Neuronal stem cell (in vitro differentiated cells): ENCODE measurements at places on chromosomes 1 and 21.

- H3K36me3 ChIP-seq = peaks cover 46% of the 10 kb centered on the region
- H3K4me3 ChIP-seq = no peak overlapping the region
- DNase-seq = no peak
- H3K27ac ChIP-seq = no peak overlapping the region
- H3K27me3 ChIP-seq = no peaks in the 10 kb centered on the region
Observed at GRCh38 chr1:179053486-179053885, 27.8 kb downstream of the FAM20B start.

DNA sequence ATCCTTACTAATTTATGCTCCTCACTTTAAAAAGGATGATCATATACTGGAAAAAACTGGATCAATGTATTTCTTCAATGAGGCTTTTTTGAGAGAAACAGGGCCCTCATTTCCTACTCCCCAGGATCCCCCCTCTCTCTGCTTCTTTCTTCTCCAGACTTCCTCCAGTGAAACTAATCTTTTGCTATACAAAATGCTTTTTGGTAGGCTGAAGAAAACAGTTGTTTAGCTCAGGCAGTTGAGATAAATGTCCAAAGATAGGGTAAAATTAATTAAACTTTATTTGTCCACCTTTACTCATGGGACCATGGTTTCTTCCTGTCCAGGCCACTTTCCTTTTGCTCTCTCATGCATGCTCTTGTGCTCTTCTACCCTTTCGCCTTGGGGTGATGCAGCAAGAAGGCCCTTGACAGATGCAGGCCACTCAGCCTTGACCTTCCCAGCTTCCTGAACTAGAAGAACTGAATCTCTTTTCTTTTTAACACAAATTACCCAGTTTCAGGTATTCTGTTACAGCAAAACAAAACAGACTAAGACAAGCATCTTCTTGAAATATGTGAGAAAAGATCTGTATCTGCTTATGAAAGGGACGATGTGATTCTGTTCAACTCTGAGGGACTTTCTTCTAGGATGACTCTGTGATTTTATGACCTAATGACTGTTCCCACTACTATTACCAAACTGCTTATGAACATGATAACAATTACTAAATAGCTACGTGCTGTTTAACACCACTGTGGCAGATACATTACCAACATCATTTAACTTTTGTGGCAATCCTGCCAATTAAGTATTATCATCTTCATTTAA, 63.7 kb downstream of the NVL start:
- no peak for DNase-seq
- H3K27ac ChIP-seq = no peak overlapping the region
- no peak overlapping the region for H3K4me3 ChIP-seq
- no peaks in the 10 kb centered on the region for H3K4me1 ChIP-seq
- peaks cover 79% of the 10 kb centered on the region for H3K36me3 ChIP-seq
- H3K27me3 ChIP-seq = no peaks in the 10 kb centered on the region

GRCh38 chr1:13556224-13556764, 27.3 kb upstream of the PDPN start:
- H3K36me3 ChIP-seq = no peaks in the 10 kb centered on the region
- no peaks in the 10 kb centered on the region for H3K4me1 ChIP-seq
- no peak overlapping the region for H3K27ac ChIP-seq
- H3K27me3 ChIP-seq = no peaks in the 10 kb centered on the region

DNA sequence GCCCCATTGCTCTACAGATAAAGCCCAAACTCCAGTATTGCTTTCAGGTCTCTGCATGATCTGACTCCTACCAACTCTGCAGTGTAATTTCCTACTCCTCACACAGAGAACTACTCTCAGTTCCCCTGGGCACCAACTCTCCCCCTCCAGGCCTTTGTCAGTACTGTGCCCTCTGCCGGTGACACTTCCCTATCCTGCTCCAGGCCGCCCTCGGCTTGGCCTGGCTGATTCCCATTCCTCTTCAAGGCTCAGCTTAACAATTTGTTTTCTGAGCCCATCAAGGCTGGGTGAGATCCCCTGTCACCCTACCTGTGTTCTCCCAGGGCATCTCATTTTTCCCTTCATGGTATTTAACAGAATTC, 2.6 kb downstream of the SLAMF8 start:
- no peaks in the 10 kb centered on the region for H3K36me3 ChIP-seq
- H3K27ac ChIP-seq = no peak overlapping the region
- no peak overlapping the region for H3K4me3 ChIP-seq
- DNase-seq = no peak

DNA sequence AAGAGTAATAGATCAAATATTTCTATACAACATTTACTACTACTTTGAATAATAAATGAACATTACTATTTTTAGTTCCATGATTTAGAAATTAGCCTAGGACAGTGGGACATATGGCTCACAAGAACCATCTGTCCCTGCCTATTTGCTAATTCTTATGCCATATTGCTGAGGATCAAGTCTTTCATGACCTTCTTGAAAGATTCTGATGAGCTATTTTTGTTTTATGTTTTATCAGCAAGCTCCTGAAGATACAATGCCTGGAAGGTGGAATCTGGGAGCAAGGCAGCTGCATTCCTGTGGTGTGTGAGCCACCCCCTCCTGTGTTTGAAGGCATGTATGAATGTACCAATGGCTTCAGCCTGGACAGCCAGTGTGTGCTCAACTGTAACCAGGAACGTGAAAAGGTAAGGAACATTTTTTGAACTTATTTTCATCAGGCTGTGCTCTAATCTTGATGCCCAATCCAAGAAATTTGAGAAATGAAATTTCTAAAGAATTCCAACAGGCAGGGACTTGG, 326.7 kb downstream of the PAPPA2 start:
- no peak overlapping the region for H3K27ac ChIP-seq
- no peaks in the 10 kb centered on the region for H3K27me3 ChIP-seq
- H3K4me1 ChIP-seq = peaks cover 7% of the 10 kb centered on the region

GRCh38 chr1:244789731-244790130, 45.7 kb upstream of the COX20 start:
- no peak overlapping the region for H3K27ac ChIP-seq
- H3K4me1 ChIP-seq = no peaks in the 10 kb centered on the region
- no peaks in the 10 kb centered on the region for H3K36me3 ChIP-seq
- H3K4me3 ChIP-seq = no peak overlapping the region
- peaks cover 10% of the 10 kb centered on the region for H3K27me3 ChIP-seq

DNA sequence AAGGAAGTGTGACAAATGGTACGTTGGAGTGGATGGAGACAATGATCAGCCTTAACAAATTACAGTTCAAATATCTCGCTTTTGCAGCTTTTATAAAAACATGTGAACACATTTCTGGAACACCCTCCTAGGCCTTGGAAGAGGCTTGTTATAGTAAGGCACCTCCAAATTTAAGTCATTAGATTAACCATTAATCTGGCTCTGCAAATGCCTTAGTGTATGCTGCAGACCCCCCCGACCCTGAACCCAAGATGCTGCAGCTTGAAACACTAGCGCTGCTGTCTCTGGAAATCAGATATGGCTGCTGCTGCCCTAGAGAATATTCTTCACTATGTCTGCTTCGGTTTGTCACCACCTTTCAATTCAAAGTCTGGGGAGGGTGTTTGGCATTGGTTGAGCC, 196.4 kb downstream of the MIS18A start:
- H3K36me3 ChIP-seq = no peaks in the 10 kb centered on the region
- no peaks in the 10 kb centered on the region for H3K4me1 ChIP-seq
- H3K4me3 ChIP-seq = no peak overlapping the region
- no peak for DNase-seq
- no peak overlapping the region for H3K27ac ChIP-seq

GRCh38 chr1:172719066-172719627, 60.2 kb downstream of the FASLG start:
- no peaks in the 10 kb centered on the region for H3K27me3 ChIP-seq
- no peak for DNase-seq
- H3K27ac ChIP-seq = no peak overlapping the region
- peaks cover 10% of the 10 kb centered on the region for H3K4me1 ChIP-seq
- H3K36me3 ChIP-seq = no peaks in the 10 kb centered on the region

- H3K4me3 ChIP-seq = no peak overlapping the region
- no peaks in the 10 kb centered on the region for H3K36me3 ChIP-seq
- peaks cover 29% of the 10 kb centered on the region for H3K4me1 ChIP-seq
Observed at GRCh38 chr1:24109686-24110475, 2.1 kb downstream of the MYOM3 start.

DNA sequence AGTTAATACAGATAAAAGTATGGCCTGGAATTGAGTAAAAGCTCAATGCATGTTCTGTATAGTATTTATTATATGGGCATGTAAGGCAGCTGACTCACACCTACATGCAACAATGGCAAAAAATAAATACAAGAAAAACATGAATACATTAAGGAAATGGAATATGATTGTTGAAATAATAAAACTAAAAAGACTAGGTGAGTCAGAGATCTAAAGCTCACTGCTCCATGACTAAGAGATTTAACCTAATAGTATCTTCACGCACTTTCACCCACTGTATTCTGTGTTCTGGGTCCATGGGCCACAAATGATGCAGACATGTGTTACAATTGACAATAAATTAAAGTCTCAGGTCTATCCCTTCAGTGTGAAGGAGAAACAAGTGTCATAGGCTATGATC, 607.0 kb downstream of the AGBL4 start:
- no peaks in the 10 kb centered on the region for H3K36me3 ChIP-seq
- no peaks in the 10 kb centered on the region for H3K4me1 ChIP-seq
- no peak overlapping the region for H3K4me3 ChIP-seq
- DNase-seq = no peak
- H3K27ac ChIP-seq = no peak overlapping the region

GRCh38 chr1:65606426-65606825, 186.0 kb downstream of the LEPR start:
- H3K27me3 ChIP-seq = no peaks in the 10 kb centered on the region
- DNase-seq = no peak
- no peak overlapping the region for H3K27ac ChIP-seq
- H3K4me1 ChIP-seq = no peaks in the 10 kb centered on the region
- H3K4me3 ChIP-seq = no peak overlapping the region
- H3K36me3 ChIP-seq = no peaks in the 10 kb centered on the region

- H3K4me1 ChIP-seq = peaks cover 28% of the 10 kb centered on the region
- no peaks in the 10 kb centered on the region for H3K27me3 ChIP-seq
- DNase-seq = peak; percentile 63
- H3K27ac ChIP-seq = peak overlapping the region; percentile 79
- H3K4me3 ChIP-seq = no peak overlapping the region
- no peaks in the 10 kb centered on the region for H3K36me3 ChIP-seq
Observed at GRCh38 chr1:46221749-46222148, 18.6 kb downstream of the LURAP1 start.

GRCh38 chr1:239061770-239062169, 324.6 kb upstream of the CHRM3 start:
- DNase-seq = no peak
- H3K36me3 ChIP-seq = no peaks in the 10 kb centered on the region
- no peak overlapping the region for H3K27ac ChIP-seq
- H3K4me1 ChIP-seq = no peaks in the 10 kb centered on the region
- H3K27me3 ChIP-seq = no peaks in the 10 kb centered on the region
- H3K4me3 ChIP-seq = no peak overlapping the region

DNA sequence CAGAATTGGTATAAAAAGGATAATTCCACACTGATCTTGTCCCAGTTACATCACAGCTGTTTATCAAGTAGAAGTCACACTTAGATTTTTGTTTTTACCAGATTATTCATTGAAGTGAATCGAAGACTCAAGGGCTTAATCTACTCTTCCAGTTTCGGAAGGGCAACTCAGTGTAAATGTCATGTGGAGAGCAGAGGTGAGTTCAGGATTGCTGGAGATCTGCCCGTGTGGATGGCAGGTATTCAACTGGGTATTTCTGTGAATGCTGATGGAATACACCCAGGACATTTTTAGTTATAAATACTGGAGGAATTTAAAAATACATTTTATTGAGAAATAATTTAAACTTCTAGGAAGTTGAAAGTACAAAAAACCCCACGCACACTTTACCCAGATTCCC, 19.4 kb downstream of the CC2D1B start:
- peaks cover 8% of the 10 kb centered on the region for H3K4me1 ChIP-seq
- no peak overlapping the region for H3K27ac ChIP-seq
- H3K4me3 ChIP-seq = no peak overlapping the region
- DNase-seq = no peak
- no peaks in the 10 kb centered on the region for H3K27me3 ChIP-seq

DNA sequence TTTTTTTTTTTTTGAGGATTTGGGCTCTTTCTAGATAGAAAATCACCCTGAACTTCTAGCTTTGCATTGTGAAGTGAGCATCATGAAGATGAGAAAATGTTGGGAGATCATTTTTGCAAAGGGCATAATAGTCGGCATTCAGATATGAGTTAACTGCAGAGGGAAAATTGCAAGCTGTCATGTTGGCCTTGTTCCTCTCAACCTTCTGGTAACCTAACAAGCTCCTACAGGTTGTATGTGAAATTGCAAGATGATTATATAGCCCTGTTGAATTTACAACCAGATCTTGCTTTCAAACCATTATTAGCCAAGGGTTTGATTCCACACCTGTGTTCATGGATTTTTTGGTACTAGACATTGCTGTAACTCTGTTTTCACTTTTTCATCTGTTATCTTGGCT, 2.2 kb downstream of the ELOA start:
- no peak for DNase-seq
- H3K36me3 ChIP-seq = peaks cover 46% of the 10 kb centered on the region
- H3K4me1 ChIP-seq = peaks cover 9% of the 10 kb centered on the region
- H3K4me3 ChIP-seq = no peak overlapping the region

DNA sequence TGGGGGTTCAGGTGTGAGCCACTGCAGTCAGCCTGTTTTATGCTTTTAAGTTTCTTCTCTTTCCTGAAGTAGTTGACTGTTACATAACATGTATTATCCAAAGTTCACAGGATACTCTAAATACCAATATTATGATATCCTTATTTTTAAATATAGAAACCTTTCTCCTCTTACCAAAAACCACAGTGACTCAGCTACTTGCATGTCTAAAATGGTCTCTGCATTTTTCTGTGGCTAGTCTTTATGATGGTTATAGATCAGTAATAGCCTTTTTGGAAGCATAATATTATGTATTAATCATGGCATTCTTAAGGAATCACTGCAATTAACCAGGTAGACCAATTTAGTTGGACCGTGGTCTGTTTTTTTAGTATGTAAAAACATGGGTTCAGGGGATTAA, 210.8 kb upstream of the CACYBP start:
- no peak overlapping the region for H3K4me3 ChIP-seq
- H3K4me1 ChIP-seq = no peaks in the 10 kb centered on the region
- no peaks in the 10 kb centered on the region for H3K36me3 ChIP-seq
- no peak overlapping the region for H3K27ac ChIP-seq
- H3K27me3 ChIP-seq = no peaks in the 10 kb centered on the region

- no peak overlapping the region for H3K4me3 ChIP-seq
- H3K27ac ChIP-seq = no peak overlapping the region
- H3K36me3 ChIP-seq = no peaks in the 10 kb centered on the region
Observed at GRCh38 chr1:219788700-219789099, 139.7 kb downstream of the SLC30A10 start.

DNA sequence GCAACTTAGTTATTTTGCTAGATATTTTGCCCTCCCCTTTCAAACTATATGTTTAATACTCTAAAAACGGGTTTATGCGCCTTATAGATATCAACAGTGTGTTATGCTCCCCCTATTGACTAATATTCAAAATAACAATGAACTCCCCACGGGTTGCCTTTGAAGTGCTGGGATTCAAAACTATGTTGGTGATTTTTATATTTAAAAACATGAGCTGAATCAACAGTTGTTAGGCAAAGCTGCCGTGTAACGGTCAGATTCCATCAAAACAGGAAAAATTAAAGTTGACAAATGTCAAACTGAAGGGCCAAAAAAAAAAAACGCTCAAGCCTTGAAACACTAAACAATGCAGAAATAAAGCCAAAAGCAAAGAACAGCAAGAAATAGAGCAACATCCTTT, 2.5 kb downstream of the TGFBR3 start:
- peaks cover 9% of the 10 kb centered on the region for H3K4me1 ChIP-seq
- no peak for DNase-seq
- no peak overlapping the region for H3K4me3 ChIP-seq
- H3K27ac ChIP-seq = no peak overlapping the region
- no peaks in the 10 kb centered on the region for H3K36me3 ChIP-seq
- peaks cover 7% of the 10 kb centered on the region for H3K27me3 ChIP-seq

- peaks cover 15% of the 10 kb centered on the region for H3K4me1 ChIP-seq
- H3K4me3 ChIP-seq = no peak overlapping the region
- H3K27ac ChIP-seq = no peak overlapping the region
- no peaks in the 10 kb centered on the region for H3K36me3 ChIP-seq
- no peak for DNase-seq
- H3K27me3 ChIP-seq = peaks cover 41% of the 10 kb centered on the region
Observed at GRCh38 chr1:3186526-3186921, 117.5 kb downstream of the PRDM16 start.
